ENCODE measurements at places on chromosomes 5 and 9.

GRCh38 chr9:24438876-24439275 lies 106.8 kb downstream of the IZUMO3 start:
- DNase-seq, result no peak

DNA sequence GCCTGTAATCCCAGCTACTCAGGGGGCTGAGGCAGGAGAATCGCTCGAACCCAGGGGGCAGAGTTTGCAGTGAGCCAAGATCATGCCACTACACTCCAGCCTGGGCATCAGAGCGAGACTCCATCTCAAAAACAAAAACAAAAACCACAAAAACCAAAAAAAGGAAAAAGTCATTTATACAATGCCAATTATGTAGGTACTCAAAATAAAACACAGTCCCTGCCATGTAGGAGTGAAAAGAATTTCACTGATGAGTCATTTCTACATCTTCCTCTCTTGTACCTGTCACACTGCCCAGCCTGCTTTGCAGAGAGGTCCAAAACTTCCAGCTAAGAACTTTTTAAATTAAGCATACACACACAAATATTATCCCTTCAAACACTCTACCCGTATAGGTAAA lies 215.8 kb downstream of the EPB41L4A start:
- no peak for DNase-seq

DNA sequence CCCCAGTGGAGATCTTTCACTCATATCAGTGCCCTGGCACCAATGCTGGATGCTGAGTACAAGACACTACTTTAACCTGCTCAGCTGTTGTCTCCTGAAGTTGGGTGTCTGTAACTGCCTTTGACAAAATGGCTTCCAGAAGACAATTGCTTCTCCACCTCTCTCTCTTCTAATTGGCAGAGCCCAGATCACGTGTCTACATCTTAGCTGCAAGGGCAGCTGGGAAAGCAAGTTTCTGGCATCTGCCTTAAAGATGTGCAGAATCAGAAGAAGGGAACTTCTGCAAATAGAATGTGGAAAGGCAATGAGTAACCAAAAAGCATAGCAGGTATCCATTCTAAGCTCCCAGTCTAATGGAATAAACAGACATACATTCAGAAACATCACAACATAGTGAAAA lies 81.1 kb downstream of the PDZD2 start:
- no peak for DNase-seq

DNA sequence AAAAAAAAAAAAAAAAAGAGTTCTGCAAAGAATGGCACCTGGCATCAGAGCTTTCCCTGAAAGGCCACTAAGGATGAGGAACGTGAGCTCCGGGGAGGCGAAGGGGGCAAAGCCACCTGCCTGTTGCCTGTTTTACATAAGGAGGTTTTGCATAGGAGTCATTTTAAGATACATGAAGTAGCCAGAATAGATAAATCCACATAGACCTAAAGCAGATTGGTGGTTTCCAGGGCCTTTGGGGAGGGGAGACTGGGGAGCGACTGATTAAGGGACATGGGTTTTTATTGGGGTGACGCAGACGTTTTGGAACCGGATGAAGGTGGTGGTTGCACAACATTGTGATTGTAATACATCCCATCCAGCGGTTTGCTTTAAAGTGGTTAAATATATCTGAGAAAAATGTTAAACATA lies 7.1 kb downstream of the NEK6 start:
- DNase-seq, result no peak

- no peak for DNase-seq
Measured at GRCh38 chr9:17025281-17025680, 109.6 kb upstream of the CNTLN start.

DNA sequence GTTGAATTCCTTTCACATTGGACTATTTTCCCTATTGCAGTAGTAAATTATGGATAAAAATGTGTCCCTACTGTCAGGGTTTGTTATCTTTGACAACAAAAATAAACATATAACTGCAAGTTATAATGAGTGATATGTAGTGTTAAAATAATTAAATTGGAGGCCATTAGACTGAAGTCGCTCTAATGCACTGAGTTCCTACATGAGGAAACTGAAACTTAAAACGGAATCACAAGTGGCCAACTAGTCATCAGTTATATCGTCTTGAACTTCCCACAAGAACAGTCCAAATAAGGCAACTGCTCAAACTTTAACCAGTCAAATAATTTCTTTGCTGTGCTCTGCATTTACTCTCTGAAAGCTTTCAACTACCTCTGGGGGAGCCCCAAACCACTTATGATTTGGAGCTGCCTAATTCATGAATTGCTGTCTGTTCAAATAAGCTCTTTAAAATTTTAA lies 2.1 kb upstream of the IFT74 start:
- DNase-seq, result no peak

GRCh38 chr9:105712297-105712696 lies 18.0 kb downstream of the TMEM38B start:
- DNase-seq, result no peak

DNA sequence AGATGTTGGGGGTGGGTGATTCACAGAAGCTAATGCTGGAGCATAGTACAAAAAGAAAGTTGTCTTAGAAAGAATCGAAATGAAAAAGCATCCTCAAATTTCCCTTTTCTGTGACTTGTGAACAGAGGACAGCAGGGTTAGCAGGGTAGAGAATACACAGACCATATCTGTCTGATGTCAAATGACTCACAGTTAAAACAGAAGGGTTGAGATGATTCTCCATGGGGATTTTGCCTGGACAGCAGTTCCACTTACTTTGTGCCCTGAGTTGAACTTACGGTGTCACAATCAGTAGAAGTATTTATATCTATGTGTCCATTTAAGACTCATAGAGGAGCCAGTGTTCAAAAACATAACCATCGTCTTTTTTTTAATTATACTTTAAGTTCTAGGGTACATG lies 801.6 kb downstream of the KCTD16 start:
- no peak for DNase-seq

DNA sequence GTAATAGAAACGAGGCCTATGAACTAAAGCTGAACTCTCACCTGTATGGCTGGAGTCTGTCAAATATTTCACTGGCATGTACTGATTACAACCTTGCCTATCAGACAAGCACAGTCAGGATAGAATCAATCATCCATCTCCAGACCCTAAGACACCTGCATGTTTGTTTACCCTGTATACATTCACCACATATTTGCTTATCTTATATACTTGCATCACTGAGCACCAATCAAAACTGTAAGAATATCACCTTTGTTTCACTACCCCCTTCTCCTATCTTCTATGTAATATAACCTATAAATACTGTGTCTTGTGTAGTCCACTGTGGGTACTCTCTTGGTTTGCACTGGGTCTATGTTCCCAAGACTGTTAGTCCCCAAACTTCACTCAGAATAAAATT lies 1085.7 kb downstream of the TAF11L14 start:
- DNase-seq, result no peak

- DNase-seq, result no peak
Measured at GRCh38 chr9:110049699-110050450, 158.1 kb downstream of the C9orf152 start.

GRCh38 chr5:55994495-55994997 lies at the start of gene IL6ST:
Gene IL6ST, minus strand, starts transcription at chr5:55994963. Its CDS starts 18,685 bp downstream, at chr5:55976278.
- no peak for DNase-seq

DNA sequence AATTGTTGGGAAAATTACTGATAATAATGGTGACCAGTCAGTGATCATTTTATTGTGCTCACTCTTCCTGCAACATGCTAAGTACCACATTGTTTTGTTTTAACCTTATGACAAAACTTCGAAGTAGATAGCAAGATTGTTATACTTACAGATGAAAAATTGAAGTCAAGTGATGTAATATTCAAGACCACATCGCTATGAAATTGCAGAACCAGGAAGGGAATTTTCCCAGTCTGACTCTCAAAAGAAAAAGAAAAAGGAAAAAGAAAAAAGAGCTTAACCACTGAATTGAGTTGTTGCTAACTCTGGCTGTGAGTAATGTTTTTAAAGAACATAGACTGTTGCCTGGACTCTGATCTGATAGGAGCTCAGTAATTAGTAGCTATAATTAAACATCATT lies 170.6 kb upstream of the HAPLN1 start:
- DNase-seq, result no peak

- no peak for DNase-seq
Measured at GRCh38 chr5:115381911-115382662, 85.6 kb upstream of the CCDC112 start.

DNA sequence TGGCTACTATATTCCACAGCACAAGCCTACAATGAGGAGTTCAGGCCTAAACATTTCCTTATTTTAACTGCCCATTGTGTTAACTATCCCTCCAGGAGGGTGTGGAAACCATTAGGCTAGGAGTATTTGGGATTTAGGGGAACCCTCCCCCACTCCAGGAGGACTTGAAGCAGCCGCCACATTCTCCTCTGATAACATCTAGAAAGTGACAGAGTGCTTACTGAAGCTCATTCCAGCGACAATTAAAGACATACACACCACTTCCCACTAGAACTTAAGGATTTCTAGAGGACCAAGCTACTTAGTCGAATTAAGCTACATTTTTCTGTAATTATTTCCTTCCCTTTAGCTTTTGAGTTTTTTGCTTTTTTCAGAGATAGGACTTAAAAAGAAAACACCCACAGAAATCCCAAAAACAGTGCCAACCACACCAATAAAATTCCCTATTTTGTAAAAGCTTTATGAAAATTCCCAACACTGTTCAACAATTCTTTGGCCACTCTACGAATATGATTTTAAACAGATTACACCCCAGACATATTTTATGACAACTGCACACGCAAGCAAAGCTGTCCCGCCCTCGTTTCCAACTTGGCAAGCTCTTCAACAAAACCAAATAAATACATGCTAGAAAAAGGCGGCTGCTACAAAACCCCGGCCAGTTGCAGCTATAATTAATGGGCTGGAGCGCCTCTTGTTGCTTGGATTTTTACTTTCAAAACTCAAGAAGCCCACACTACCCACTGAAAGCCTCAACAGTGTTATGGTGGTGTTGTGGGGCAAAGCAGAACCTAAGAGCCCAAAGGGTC lies 4.5 kb downstream of the ROR2 start:
- DNase-seq, result no peak

GRCh38 chr5:155004138-155004744 lies 9.3 kb upstream of the KIF4B start:
- no peak for DNase-seq

DNA sequence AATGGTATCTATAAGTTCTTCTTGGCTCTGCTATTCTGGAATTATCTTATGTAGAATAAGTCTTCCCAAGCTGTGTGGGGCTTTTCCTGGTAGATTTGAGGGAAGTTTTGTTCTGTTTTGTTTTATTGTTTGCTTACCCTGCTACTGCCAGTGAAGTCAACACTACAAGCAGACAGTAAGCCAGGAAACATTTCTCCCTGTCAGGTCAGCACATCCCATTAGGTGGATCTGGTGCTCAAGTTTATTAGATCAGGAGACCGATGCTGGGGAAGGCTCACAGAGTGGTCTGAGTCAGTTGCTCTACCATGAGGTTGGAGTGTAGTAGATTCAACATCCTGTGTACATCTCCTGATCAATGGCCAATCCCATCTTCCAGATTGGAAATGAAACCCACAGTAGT lies 79.1 kb downstream of the ADRB2 start:
- DNase-seq, result no peak

Measured in activated naive CD8-positive, alpha-beta T cell treated with anti-CD3 and anti-CD28 coated beads, Interleukin-2, amount 50 U/mL, for 16 hours (primary cell).